ENCODE measurements at places on chromosomes 3 and 15.

- DNase-seq = no peak
Measured at GRCh38 chr15:44243829-44244228, 44.7 kb upstream of the GOLM2 start.

GRCh38 chr15:90512981-90513380, 16.7 kb upstream of the CRTC3 start:
- no peak for DNase-seq

DNA sequence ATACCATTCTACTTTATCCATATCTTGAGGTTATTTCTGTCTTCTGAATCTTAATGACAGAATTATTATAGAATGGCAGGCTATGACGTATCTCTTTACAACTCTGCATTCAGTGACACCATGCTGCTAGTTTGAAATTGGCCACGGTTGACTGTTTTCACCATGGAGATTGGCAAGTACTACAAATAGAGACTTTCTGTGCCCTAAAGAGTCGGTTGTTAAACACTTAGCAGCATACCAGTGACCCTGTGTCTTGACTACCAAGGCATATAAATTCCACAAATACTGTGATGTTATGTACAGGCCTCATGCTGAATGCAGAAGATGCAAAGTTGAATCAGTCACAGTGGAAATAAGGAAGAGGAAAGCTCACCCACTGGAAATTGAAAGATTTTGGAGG, 67.0 kb upstream of the CADPS start:
- no peak for DNase-seq

DNA sequence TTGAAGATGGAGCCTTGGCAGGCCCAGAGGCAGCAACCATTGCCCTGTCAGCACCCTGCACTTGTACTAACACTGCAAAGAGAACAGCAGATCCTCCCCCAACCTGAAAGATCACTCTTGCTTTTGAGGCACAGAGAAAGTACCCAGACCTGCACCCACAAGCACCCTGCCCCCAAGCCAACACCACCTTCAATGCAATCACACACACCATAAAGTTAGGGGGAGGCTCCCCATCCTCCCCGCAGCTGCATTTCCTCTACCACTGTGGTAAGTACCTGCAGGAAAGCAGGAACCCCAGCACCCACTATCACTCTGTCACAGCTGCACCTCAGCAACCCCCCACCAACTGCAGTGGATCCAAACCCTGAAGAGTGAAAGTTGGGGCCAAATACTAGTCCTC, 12.0 kb downstream of the OR5K3 start:
- no peak for DNase-seq

- DNase-seq = no peak
Measured at GRCh38 chr3:120353463-120353862, 4.3 kb upstream of the LRRC58 start.
